Smooth muscle cell of the brain vasculature (primary cell): ENCODE measurements at places on chromosomes 5 and 9.

GRCh38 chr5:68381060-68381459 is 165.5 kb downstream of the PIK3R1 start:
- DNase-seq: no peak

GRCh38 chr9:89655056-89655989 is 50.5 kb downstream of the GADD45G start:
- DNase-seq: no peak

DNA sequence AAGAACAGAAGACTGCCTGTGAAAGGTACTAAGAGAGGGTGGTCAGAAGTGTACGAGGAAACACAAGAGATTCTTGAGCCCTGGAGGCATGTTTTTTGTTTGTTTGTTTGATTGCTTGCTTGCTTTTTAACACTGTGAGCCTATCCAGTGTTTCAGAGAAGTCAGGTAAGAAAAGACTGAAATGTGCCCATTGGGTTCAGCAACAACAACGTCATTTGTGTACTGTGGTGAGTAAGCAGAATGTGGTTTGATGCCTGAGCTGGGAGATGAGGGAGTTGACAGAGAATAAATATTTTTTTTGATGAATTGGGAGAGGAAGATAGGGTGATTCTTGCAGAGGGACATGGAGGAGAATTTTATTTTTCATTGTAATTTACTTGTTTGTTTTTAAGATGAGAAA is 73.1 kb downstream of the RPS23 start:
- DNase-seq: no peak

DNA sequence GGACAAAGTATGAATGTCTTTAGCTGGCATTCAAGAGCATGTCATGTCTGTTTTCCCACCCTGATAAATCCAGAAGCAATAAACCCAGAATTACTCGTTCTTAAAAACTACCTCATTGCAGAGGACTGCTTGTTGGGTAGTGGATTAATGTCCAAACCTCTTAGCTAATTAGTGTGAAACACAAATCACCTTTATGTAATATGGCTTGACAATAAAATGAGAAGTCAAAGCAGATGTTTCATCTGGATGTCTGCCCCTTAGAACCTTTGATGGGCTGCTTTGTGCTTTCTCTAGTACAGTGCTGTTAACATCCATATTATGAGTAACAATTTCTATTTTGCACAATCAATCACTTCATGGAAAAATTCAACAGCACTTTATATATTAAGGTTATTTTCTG is 149.1 kb upstream of the TUT7 start:
- no peak for DNase-seq

GRCh38 chr5:128825826-128826225 is 139.5 kb upstream of the SLC27A6 start:
- DNase-seq: no peak

- DNase-seq: no peak
These were observed 90.7 kb downstream of the SEC61B start for GRCh38 chr9:99312736-99313135.

DNA sequence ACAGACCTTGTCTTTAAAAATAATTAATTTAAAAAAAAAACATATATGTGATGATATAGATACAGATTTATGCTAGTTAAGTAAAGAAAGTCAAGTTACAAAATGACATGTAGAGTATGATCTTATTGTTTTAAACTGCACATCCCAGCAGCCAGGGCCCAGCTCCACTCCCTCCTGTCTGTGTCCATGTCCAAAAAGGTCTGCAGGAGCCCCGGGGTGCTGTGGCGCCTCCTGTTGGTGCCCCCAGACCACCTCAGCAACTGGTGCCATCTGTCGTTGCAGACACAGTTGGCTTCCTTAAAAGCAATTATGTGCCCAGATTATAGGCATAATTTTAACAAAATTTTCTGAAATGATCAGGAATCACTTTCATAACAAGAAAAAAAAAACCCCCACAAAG is 33.3 kb downstream of the IPPK start:
- DNase-seq: no peak

DNA sequence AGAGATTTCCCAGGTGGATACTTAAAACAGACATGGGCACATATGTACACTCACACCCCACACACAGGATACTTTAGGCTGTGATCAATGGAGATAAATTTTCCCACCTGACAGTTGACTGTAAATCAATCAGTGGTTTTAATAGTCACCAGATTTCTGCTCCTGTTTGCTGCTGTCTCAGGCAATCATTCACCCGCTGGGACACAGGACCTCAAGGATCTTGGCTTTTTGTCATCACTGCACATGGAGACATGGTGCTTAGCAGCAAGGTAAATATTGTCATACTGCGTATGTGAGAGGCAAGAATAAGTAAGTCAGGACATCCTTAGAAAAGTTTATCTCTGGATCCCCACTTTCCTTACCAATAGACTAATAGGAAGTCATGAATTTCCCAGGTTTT is 60.8 kb upstream of the KLF9 start:
- DNase-seq: no peak

DNA sequence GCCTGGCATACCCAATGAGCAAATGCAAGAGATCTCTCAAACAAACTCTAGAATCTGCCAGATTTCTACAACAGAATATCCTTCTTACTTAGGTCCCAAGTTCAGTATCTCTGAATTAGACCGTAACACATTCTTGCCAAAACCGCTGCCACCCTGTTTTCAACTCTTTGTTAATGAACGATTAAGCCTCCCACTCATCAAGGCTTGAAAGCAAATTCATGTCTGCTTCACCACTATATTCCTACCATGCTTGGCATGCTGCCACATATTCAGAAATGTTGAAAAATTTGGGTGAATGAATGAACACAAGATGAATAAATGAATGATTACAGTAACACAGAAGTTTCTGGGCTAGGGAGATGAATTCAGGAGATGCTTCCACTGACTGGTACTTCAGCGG is 119.9 kb downstream of the BNC2 start:
- no peak for DNase-seq

DNA sequence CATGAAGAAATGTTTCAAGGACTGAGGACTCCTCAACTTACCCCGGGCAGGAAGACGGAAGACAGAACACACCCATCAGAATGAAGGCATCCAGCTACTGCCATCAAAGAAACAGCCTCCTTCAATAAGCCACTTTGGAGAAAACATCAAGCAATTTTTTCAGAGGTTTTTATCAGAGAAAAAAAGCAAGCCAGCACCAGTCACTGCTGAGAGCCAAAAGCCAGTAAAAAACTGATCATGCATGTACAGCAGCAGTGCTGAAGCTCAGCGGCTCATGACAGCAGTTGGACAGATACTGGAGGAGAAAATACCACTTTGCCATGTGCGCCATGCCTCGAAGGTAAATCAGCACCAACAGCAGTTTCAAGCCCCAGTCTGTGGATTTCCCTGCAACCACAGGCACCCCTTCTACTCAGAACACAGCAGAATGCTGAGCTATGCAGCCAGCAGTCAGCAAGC is 10.1 kb upstream of the ZNF484 start:
- no peak for DNase-seq

DNA sequence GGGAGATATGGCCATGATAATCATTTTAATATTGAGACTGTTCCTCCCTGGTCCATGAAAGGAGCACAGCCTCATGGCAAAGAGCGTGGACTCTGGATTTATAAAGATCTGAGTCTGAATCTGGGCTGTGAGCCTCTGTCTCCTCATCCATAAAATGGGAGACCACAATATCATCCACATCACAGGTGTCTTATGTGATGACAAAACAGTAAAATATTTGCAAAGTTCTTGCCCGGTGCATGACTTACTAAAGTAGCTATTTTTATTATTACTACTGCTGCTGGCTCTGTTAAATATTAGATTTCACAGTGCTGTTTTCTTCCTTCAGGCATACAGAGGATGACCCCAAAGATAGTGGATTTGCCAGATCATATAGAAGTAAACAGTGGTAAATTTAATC is 74.1 kb downstream of the TEK start:
- no peak for DNase-seq

GRCh38 chr5:164184158-164184557 is 678.7 kb downstream of the MAT2B start:
- no peak for DNase-seq

GRCh38 chr9:113556877-113557593 is 93.5 kb downstream of the RGS3 start:
- no peak for DNase-seq

GRCh38 chr5:120007598-120007997 is 378.2 kb downstream of the FAM170A start:
- no peak for DNase-seq

GRCh38 chr5:76114179-76114851 is 31.1 kb downstream of the SV2C start:
- no peak for DNase-seq

- no peak for DNase-seq
These were observed 1315.5 kb upstream of the C9orf72 start for GRCh38 chr9:28888806-28889205.

GRCh38 chr5:153404747-153405146 is 85.7 kb upstream of the GRIA1 start:
- DNase-seq: no peak

- DNase-seq: no peak
These were observed 825.5 kb downstream of the TLR4 start for GRCh38 chr9:118529624-118530214.

GRCh38 chr5:72556351-72557166 is 49.3 kb upstream of the ZNF366 start:
- DNase-seq: peak; percentile 23

DNA sequence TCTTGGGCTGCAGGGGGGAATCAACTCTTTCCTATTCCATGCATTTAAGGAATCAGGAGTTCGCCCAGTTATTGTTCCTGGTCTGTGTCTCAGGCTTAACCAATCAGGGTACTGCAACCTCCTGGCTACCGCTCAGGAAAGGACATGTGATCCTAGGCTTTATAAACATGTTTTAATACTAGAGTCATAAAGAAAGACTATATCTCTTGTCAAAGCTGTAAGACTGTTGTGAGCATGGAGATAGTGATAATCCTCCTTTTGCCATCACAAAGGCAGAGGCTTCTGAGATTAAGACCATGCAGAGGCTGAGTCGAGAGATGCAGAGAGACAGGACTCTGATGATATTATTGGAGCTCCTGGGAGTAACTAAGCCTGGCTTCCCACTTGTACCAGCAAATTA is 137.0 kb downstream of the YIPF5 start:
- DNase-seq: no peak

DNA sequence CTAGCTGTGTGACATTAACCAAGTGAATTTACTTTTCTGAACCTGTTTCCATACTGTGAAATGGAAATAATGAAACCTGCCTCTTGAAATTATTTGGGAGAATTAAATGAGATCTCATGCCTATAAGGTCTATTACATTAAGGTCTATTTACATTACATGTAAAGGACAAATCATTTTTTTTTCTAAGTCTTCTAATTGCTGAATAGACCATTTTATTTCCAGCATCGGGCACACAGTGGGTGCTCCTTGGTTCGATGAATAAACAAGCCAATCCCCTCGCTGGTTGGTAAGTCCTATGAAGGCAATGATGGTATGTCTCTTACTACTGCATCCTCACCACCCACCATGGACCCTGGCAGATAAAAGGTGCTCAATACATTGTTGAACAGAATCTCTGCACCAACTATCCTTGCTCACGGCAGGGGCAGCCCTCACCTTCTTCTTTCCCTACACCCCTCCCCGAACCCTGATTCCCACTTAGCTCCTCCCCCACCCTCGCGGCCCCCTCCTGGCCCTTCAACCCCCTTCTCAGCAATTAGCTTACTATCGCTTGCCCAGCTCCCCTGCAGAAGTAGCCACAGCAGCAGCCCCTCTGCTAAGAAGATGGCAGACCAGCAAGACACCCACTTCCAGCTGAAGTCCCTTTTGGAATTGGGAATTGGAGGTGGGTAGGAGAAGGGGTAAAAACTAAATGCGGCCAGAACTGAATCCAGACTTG is 3.0 kb downstream of the PCDH1 start:
- no peak for DNase-seq

DNA sequence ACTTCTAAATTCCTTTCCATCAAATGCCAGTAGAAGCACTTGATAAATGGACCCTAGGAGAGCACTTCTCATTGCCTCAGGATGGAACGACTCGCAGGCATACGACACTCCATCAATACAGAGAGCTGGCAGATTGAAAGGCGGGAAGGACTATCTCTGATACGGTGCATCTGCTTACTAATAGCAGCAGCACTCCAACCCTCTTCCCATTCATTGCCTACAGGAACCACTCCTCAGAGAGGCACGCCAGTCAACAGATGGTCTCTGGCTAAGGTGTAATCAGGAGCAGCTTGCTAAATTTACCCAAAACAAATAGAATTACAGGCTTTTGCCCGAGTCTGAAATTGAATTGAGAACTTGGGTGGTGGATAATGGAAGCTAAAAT is 168.1 kb downstream of the EFNA5 start:
- DNase-seq: no peak

DNA sequence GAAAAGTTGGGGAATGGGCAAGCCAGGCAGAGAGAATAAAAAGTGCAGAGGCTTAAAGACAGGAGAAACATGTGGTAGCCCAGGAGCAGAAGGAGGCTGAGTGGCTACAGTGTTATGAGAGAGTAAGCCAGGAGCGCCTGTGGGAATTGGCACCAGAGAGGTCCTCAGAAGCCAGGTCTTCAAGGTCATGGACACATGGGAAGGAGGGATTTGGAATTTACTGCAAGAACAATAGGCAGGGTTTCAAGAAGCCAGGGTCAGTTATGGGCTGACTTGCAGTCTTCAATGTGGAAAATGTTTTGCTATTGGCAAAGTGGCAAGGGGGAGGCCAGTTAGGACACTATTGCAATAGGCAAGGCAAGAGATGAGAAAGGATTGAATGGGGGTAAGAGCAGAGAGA is 29.3 kb downstream of the ERAP1 start:
- no peak for DNase-seq

DNA sequence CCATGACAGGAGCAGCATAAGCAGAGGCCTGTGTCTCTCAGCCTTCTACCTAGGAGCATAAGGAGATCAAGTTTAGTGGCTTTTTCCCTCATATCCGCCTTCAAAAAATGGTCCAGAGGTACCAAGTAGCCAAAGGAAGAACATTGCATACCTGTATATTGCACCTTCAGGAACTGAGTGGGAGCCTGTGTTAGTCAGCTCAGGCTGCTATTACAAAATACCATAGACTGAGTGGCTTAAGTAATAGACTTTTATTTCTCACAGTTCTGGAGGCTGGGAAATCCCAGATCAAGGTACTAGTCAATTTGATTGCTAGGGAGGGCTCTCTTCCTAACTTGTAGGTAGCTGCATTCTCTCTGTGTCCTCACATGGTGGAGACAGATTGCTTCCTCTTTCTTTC is 597.4 kb upstream of the PTGER4 start:
- DNase-seq: no peak

DNA sequence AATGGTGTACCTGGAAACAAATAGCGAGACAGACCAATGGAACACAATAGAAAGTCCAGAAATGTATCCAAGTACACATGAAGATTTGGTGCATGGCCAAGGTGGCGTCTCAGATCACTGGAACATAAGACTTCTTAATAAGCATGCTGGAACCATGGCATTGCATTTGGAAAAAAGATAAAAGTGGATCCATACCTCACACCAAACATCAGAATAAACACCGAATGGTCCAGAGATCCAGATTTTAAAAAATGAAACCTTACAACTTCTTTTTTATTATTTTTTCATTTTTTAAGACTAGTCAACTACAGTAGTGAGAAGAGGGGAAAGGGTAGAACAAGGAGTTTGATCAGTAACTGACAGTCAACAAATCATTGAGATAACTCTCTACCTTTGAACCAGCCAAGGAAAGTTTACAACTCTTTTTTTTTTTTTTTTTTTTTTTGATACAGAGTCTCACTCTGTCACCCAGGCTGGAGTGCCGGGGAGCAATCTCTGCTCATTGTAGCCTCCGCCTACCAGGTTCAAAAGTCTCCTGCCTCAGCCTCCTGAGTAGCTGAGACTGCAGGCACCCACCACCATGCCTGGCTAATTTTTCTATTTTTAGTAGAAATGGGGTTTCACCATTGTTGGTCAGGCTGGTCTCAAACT is 8.8 kb upstream of the DUSP1 start:
- no peak for DNase-seq

- no peak for DNase-seq
These were observed 27.8 kb downstream of the ADRA1B start for GRCh38 chr5:159944056-159944600.
